ENCODE measurements at places on chromosomes 5 and 9. TPM values are rescaled to one million over a fixed set of nuclear protein-coding genes. Genes with fewer than 3 reads are reported as not detected.

Gene ZBED3
- polyA plus RNA-seq, result 31.0 TPM

DNA sequence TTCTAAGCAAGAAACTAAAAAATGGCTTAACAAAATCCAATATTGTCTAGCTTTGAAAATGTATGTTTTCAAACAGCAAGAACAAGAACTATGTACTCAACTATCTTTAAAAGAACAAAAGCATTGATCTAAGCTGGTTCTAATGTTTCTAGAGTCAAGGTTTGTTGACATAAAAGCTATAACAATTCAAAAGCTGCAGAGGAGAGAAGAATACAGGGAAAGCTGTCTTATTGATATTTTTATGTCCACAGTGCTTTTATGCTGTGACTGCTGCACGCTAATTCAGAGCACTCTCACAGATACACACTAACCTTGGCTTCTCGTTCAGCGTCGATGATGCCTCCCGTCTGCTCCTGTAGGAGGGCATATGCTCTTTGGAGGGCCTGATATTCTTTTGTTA is 129.5 kb upstream of the DPYSL3 start:
- no peak for DNase-seq

GRCh38 chr9:3045153-3045552 is 201.3 kb upstream of the PUM3 start:
- DNase-seq, result no peak

DNA sequence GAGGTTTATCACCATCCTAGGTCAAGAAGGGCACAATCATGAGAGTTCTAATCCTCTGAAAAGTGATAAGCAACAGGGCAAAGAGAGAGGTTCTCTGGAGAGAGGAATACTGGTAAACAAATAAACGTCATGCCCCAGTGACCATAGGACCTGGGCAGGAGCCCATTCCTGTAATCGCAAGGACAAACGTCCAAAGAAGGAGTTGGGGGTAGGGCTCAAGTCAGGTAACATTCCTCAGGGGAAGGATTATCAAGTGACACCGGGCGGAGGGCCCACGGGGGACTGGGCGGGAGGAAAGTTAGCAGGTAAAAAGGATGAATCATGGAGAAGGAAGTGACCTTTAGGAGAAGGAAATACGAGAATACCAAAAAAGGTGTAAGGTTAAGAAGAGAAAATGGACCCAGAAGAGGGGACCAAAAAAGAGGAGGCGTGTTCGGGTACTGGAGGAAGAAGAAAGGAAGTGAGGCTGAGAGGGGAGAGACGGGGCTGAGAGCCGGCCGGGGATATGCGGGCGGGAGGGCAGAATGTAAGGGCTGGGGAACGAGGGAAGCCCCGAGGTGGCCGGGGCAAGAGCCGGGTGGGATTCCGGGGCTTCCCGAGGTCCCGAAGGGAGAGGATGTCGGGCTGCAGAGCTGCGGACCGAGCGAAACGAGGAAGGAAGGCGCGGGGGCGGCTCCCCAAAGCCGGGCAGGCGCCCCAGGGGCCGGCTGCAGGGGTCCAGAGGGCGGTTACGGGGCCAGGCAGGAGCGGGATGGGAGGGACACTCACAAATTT is 583 bp downstream of the DIAPH1 start:
- peak; percentile 37 for DNase-seq

- no peak for DNase-seq
Observed at GRCh38 chr5:176721509-176721908, 74.2 kb downstream of the TSPAN17 start.

GRCh38 chr5:58106754-58107410 is 353.0 kb downstream of the PLK2 start:
- no peak for DNase-seq

Data from left renal cortex interstitium (tissue), 4 donors.